ENCODE measurements at places on chromosomes 6 and 20.

DNA sequence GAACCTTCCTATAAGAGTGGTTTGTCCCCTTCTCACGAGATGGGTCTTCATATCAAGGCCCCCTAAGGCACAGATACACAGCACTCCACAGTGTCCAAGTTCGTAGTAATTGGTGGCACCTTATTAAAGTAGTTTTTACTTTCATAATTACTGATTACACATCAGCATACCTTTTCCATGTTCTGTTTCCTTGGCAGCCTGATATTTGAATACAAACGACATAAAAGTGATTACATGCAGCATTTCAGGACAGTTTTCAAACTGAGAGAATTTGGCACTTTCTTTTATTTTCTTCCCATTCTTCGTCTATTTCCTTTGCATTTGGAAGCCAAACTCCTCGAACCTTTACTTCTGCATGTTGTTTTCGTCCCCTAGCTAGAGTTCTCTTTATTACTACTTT is 139.7 kb downstream of the MTHFD1L start:
- DNase-seq, result no peak

- no peak for DNase-seq
Observed at GRCh38 chr6:4327841-4328240, 192.5 kb upstream of the ECI2 start.

- no peak for DNase-seq
Observed at GRCh38 chr6:33407132-33407718, 3.6 kb upstream of the PHF1 start.

GRCh38 chr20:347640-348484 is 951 bp downstream of the NRSN2 start:
- DNase-seq, result peak; percentile 97

- no peak for DNase-seq
Observed at GRCh38 chr6:150134280-150134920, 8.4 kb upstream of the PPP1R14C start.

- DNase-seq, result no peak
Observed at GRCh38 chr6:81562169-81562568, 190.3 kb downstream of the TENT5A start.

DNA sequence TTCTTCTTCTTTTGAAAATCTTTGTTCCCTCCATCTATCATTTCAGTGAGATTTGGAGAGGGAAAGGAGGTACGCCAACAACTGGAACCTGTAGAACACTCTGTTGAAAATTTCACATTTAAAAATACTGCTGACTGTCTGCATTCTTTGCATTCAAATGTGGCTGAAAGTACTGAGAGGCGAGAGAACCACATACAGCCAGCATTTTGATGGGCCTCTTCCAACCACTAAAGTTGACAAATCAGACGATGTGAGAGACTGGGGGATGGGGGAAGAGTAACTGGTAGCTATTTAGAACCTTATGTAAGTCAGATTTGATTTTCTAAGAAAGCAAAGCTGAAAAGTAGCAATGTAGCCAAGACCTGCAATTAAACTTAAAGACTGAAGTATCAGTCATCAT is 77.5 kb downstream of the FKBP5 start:
- DNase-seq, result no peak

DNA sequence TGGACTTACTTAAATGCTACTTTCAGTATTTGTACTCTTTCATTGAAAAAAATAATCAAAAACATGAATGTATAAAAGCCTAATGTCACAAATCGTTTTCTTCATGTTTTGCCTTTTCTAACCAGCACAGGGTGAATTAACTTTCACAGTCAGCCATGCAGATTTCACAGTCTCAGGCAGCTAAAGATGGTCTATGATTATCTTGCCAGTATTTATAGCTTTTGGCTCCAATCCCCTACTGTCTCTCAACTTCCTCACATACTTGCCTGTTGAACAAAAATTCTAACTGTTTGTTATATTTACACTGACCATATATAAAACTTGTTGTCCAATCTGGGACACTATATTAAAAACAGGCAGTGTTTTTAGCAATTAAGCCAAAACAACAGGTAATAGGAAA is 358.2 kb downstream of the ARHGAP18 start:
- no peak for DNase-seq
